ENCODE measurements at places on chromosomes 6 and 20.
A peak's percentile ranks its signal among the peaks of the same experiment; 100 is the strongest.

DNA sequence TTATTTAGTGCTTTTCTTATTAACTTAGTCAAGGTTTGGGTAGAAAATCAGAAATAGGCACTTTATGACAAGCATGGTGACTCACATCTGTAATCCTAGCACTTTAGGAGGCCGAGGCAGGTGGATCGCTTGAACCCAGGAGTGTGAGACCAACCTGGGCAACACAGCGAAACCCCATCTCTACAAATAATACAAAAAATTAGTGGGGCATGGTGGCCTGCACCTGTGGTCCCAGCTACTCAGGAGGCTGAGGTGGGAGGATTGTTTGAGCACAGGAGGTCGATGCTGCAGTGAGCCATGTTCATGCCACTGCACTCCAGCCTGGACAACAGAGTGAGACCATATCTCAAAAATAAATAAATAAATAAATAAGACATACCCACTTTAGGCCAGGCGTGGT is 51.3 kb upstream of the THEMIS start:
- DNase-seq = no peak

DNA sequence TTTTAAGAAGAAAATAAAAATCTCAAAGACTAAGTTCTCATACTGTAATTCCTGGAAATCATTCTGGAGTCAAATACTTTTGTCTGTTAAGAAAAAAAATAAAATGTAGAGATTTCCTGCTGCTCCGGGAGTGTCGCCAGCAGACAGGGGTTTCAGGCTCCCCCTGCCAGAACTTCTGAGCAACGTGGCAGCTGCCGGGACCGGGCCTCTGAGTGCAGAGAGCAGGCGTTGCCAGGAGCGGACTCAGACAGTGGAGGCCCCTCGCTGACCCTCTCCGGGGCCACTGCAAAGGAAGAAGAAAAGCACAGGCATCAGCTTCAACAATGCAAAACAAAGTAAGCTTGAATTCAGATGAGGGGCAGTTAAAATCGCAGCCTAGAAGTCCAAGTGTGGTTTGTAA is 95.5 kb downstream of the THBS2 start:
- peak; percentile 87 for DNase-seq

GRCh38 chr6:137660296-137660731 is 166.1 kb upstream of the OLIG3 start:
- DNase-seq = no peak

- DNase-seq = no peak
Observed at GRCh38 chr6:24879351-24879750, 56.4 kb downstream of the RIPOR2 start.

GRCh38 chr6:167208819-167209576 is 51.2 kb upstream of the GPR31 start:
- DNase-seq = no peak

DNA sequence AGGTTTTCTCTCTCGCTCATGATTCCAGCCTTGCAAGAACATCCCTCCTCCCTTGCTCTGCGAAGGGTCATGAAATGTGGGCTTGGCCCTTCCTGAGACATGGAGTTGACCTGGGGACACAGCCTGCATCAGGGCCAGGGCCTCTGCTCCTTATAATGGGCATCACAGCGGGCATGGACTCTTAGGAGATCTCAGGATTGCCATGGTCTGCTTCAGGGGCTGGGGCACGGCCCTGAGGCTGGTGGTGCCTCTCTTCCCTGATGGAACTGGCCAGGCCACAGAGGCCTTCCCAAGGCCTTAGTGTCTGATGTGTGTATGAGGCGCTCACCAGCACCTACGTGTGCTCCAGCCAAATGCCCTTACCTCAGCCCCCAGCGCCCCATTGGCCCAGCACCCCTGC is 23.9 kb downstream of the ENTPD6 start:
- no peak for DNase-seq

- DNase-seq = peak; percentile 90
Observed at GRCh38 chr6:1396952-1397868, 7.8 kb downstream of the FOXF2 start.

DNA sequence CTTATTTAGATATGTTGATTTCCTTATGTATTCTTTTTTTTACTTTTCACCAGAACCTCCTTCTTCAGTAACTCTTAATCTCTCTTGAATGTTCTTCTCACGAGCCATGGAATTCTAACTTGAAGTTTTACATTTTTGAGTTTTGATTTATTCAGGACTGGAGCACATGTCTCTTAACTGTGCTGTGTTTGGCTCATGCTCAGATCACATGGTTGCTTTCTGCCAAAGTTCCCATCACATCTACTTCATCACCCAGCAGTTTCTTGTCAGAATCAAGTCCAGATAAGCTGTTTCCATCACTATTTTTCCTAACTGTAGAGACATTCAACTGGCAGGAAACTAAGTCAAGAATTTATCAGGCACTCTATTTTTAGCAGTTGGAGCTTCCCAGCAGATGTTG is 31.7 kb downstream of the SLC35A1 start:
- no peak for DNase-seq

DNA sequence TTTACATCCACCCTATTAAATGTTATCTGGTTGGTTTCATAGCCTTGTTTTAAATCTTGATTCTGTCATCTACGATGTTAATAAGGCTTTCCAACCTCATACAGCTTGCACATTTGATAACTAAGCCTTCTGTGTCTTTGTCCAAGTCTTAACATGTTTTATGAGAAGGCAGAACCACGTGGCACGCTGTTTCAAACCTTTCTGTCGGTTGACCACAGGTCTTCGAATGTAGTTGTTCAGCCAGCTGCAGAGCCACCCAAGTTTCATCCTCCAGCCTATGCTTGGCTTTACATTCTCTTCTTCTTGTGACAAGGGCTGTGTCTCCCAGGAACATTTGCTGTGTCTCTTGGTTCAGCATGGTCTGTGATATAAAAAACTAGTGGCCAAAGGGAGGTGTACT is 15.7 kb upstream of the SGK2 start:
- no peak for DNase-seq

- DNase-seq = no peak
Observed at GRCh38 chr6:122571888-122572287, 38.3 kb upstream of the PKIB start.
